Astrocyte (in vitro differentiated cells and primary cell): ENCODE measurements at places on chromosomes 11 and 22. TPM values are rescaled to one million over a fixed set of nuclear protein-coding genes. Genes with fewer than 3 reads are reported as not detected.
A peak's percentile ranks its signal among the peaks of the same experiment; 100 is the strongest.

Gene NOX4
- 36.5 and 49.2 TPM in 2 replicates for total RNA-seq

GRCh38 chr22:22770280-22770871, 117.2 kb upstream of the IGLL5 start:
- DNase-seq: no peak

Gene PLA2G6
- 9.7 and 10.0 TPM in 2 replicates for total RNA-seq

DNA sequence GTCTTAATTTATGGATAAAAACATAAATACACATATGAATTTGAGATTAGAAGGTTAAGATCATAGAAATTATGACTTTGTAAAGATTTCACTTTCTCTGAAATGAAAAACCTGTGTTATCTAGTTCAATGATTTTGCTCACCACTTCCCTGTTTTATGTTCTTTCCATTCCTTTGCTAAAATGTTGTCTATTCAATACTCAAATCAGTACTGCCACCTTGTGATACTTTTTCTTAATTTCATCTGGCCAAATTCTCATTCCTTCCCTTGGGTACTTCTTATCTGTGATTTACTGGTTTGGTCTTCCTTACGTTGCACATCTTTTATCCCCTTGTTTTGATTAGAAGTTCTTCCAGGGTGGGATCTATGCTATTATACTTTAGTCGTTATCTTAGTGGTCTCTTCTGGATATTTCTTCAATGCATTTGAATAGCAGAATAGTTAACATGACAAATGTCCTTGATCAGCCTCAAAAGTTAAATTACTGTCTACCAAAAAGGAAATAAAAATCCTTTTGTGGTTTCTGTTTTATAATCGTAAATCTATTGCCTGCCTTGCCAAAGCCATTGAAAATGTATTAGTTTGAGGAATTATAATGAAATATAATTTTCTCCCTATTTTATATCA, 197.0 kb downstream of the PGR start:
- no peak for DNase-seq

- no peak for DNase-seq
Measured at GRCh38 chr11:120637131-120637530, 125.6 kb downstream of the GRIK4 start.

DNA sequence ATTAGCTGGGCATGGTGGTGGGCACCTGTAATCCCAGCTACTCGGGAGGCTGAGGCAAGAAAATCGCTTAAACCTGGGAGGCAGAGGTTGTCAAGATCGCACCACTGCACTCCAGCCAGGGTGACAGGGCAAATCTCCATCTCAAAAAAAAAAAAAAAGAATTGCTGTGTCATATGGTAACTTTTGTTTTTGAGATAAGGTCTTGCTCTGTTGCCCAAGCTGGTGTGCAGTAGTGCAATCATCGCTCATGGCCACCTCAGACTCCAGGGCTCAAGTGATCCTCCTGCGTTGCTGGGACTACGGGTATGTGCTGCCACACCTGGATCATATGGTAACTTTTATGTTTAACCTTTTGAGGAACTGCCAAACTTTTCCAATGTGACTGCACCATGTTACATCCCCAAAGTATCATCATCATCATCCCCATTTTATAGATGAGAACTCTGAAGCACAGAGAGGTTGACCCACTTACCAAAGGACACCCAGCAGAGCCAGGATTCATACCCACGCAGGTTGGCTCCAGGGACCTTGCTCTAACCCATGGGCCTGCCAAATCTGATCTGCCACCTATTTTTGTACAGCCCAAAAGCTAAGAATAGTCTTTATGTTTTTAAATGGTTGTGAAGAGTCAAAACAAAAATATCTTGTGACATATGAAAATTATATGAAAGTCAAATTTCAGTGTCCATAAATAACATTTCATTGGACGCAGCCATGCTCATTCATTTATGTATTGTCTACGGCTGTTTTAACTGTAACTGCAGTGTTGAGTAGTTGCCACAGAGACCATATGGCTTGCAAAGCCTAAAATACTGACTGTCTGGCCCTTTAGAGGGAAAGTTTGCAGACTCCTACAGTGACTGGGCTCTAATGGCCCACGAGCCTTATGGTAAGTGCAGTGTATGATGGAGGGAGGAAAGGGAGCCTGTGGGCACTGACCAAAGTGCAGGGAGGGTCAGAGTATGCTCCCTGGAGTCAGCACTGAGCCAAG, 45.3 kb downstream of the GDPD5 start:
- no peak for DNase-seq

GRCh38 chr22:49550141-49550430, 277.6 kb downstream of the BRD1 start:
- no peak for DNase-seq

GRCh38 chr11:2612884-2613571, 86.8 kb downstream of the KCNQ1OT1 start:
- no peak for DNase-seq

GRCh38 chr11:117828611-117829368, 4.2 kb upstream of the FXYD2 start:
- peak; percentile 80 for DNase-seq

Gene DSCAML1
- total RNA-seq: 0.16 TPM in 1 of 2 replicates, not detected in the other

GRCh38 chr11:115924744-115925567, 420.7 kb upstream of the CADM1 start:
- peak; percentile 89 for DNase-seq

Gene TRPM5
- not detected in 2 replicates for total RNA-seq

DNA sequence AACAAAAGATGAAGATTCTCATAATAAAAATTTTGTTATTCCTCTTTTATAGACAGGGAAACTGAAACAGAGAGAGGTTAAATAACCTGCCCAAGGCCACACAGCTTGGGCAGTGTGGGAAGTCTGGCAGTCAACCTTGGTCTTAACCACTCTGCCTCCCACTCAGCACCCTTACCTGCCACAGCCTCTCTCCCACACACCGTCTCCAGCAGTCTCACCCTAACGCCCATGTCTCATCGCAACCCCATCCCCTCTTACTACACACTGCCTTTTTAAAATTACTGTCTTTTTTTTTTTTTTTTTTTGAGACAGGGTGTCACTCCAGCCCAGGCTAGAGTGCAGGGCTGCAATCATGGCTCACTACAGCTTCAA, 25.0 kb downstream of the ARRB1 start:
- no peak for DNase-seq

GRCh38 chr11:82994604-82995230, 77.0 kb downstream of the RAB30 start:
- DNase-seq: no peak

- no peak for DNase-seq
Measured at GRCh38 chr11:46426233-46426991, 34.8 kb upstream of the CHRM4 start.

Gene CLDN5
- not detected in 2 replicates for total RNA-seq

Gene EHF
- 0.25 TPM in 1 of 2 replicates, not detected in the other for total RNA-seq

DNA sequence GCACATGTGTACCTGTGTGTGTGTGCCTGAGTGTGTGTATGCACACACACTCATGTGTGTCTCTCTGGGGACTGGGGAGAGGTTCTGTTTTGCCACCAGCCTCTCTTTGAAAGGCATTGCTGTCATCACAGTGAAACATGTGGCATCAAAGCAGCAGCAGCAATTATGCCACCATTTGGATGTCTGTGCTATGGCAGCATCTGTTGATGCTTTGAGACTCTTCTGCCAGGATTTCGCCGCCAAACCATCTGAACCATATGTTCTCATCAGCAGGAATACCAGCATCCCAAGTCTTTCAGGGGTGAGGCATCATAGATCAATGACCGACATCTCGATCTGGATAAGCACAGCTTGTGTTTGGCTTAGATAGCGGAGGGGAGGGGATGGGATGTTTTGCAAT, 168.6 kb downstream of the FAT3 start:
- no peak for DNase-seq

GRCh38 chr22:29517215-29517908, 36.2 kb downstream of the THOC5 start:
- DNase-seq: no peak

Gene NXPE2
- 0.11 and 0.41 TPM in 2 replicates for total RNA-seq

DNA sequence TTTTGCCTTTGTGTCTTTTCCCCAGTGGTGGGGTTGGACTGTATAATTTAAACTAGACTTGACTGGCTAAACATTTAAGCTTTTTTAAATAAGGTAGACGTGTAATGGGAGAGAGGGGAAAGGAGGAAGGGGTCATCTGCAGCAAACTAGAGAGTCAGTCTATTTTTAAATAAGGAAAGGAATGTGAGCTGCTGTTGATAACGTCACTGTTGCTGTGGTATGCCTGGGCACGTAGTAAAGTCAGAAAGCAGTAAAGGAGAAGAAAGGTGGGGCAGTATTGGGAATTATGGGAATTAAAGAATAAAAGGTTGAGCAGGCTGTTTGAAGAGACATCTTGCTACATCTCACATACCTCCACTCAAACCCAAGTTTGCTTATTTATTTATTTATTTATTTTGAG, 80.4 kb upstream of the FSHB start:
- DNase-seq: no peak

DNA sequence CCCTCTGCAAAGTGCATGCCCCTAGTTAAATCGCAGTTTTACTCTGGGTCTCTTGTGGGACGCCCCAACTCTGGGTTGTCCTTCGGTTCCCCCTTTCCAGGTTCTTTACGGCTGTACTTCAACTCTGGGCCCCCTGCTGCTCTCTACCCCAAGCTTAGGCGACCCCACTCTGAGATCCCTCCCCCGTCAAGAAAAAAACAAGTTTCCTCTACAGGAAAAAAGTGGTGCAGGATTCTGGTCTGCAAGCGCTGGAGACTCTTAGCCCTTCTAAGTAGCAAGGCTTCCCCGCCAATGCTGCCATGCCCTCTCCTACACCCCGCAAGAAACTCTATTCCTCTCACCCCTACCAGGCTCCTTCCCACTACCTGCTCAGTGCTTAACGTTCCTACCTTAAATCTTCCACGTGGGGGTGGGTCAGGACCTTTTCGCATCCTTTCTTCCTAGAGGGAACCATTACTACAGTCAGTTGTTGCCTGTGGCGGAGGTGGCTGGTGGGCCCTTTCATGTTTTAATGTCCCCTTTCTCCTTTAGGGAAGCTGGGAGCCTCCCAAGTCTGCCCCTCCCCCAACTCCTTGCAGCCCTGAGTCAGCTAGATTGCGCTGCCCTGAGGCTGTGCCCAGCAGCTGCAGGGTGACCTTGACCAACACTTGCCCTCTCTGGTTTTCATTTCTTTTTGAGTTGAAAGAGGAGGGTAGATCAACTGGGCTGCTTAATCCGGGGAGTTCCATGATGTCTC, 1.4 kb downstream of the NEFH start:
- no peak for DNase-seq

DNA sequence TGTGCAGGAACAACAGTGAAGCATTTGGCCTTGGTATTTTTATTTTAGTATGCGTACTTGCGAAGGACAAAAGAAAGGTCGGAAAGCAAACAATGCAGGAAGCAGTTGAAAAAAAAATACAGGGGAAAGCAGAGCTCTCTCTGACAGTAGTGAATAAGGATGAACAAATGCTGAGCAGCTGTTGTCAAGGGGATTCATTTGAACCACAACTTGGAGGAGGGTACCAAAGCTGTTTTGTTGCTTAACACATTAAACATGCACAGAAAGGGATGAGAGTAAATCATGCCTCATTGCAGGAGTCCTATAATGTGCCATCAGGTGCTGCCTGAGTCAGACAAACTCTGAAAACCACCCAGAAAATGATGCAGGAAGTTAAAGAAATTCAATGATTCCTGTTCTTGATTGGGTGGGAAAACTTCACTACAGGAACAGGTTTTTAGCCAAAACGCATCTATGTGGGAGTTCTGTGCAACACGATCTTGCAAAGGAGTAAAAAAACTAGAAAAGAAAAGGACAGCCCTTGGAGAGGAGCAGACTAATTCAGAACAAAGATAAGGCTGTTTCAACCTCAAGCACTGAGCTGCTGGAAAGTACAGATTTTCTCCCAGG, 2113.5 kb downstream of the LRRC4C start:
- no peak for DNase-seq

GRCh38 chr11:67356387-67356863, 3.1 kb upstream of the POLD4 start:
- DNase-seq: no peak

GRCh38 chr11:75639762-75640181, 29.1 kb downstream of the MAP6 start:
- DNase-seq: peak; percentile 59

Gene MIOX
- total RNA-seq: 0.91 and 1.2 TPM in 2 replicates

Gene FEN1
- 13.6 and 13.8 TPM in 2 replicates for total RNA-seq

- DNase-seq: peak; percentile 78
Measured at GRCh38 chr11:94781837-94782236, 13.7 kb downstream of the AMOTL1 start.

Gene FGF19
- total RNA-seq: not detected in 2 replicates

- DNase-seq: peak; percentile 80
Measured at GRCh38 chr11:20088397-20089225, 71.7 kb downstream of the DBX1 start.

DNA sequence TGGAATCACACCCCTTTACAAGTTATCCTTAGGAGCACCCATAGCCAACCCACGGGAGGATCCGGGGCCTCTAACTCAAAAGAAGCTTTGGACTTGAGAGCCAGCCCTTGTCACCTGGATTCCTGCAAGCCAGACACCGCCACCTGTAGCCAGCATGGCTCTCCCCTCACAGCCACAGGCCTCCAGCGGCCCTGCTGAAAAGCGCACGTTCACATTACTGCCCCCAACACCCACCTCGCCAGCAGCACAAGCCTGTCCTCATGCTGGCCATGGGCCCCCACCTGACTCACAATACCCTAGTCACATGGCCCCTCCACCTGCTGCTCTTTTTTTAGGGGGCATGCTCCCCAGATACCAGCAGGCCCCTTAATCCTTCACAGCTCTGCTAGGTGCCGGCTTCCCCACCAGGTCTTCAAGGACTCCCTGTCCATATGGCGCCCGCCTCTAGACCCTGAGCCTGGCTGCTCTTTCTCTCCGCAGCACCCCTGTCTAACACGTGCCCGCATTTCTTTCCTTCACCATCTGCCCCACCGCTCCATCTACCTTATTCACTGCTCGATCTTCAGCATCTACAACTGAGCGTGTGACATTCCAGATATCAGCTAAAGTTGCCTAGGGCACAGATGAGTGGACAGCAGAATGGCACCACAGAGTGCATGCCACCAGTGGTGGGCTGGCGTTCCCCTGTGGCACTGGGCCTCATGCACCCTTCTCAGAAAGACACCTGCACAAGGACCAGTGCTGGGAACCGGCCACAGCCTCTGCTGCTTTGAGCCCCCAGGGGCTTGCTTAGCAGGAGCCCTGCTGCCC, 6.6 kb downstream of the CARS1 start:
- no peak for DNase-seq
